Esophagus squamous epithelium (tissue), 5 donors: ENCODE measurements at places on chromosomes 5 and 9.

DNA sequence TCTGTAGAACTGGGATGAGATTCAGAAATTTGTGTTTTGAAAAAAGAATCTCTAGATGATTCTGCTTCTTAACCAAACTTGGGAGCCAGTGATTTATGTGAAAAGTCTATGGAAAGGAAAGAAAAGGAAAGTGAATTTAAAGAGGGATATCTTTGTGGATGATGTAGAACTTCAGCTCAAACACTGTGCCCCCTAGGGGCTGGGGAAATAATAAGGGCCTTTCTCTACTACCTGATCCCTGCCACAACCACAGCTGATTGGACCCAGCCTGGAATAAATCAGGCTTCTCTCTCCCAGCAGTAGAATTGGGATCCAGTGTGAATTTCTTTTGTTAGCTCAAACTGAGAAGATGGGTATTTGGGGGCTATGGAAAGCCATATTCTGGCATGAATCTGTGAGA, 155.0 kb downstream of the PRELID2 start:
- DNase-seq: no peak

DNA sequence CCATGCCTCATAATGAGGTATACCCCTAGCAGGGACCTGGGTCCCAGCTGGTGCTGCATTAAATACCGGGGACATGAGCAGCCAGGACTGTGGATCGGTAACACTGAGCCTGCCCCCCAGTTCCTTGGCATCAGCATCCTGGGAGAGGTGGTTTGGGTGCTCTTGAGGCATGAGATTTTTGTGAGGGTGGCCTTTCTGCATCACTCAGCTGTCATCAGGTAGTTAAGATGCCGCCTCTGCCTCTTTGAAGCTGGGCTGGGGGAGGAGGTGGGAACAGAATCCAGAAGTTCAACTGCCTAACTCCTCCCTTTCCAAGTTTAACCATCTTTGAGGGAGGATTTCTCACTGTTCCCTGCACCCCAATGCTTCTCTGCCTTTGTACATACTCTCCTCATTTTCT, 112.7 kb downstream of the PDZD2 start:
- no peak for DNase-seq

DNA sequence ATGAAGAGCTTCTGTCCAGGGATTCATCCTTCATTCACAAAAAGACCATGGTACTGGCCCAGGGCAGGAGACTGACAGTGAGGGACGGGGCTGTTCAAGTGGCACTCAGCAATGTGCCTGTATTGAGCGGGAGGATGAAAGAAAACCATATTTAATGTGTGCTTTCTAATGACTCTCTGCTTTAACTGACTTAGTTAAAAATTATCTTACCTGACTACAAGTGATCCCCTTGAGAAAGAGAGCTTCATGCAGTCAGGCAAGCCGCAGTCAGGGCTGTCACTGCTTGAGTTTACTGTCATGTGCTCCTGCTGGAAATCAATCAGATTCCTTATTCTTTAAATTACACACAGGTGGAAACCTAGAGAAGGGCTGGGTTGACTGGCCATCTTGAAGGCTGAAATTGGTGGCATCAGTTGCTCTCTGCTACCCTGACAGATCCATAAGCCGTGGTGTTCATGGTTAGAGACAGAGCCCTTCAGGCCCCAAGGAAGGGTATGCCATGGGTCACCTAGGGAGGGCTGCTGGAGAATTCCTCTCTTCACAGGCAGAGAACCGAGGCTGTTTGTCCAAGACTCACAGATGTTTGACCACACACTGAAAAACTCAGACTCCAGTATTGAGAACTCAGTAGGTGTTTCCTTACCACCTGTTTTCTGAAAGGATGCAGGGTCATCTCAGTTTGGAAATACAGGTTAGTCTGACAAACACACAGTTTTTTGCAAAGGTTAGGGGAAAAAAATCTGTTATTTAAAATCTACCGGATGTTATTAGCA, 70.9 kb downstream of the TRIO start:
- no peak for DNase-seq

DNA sequence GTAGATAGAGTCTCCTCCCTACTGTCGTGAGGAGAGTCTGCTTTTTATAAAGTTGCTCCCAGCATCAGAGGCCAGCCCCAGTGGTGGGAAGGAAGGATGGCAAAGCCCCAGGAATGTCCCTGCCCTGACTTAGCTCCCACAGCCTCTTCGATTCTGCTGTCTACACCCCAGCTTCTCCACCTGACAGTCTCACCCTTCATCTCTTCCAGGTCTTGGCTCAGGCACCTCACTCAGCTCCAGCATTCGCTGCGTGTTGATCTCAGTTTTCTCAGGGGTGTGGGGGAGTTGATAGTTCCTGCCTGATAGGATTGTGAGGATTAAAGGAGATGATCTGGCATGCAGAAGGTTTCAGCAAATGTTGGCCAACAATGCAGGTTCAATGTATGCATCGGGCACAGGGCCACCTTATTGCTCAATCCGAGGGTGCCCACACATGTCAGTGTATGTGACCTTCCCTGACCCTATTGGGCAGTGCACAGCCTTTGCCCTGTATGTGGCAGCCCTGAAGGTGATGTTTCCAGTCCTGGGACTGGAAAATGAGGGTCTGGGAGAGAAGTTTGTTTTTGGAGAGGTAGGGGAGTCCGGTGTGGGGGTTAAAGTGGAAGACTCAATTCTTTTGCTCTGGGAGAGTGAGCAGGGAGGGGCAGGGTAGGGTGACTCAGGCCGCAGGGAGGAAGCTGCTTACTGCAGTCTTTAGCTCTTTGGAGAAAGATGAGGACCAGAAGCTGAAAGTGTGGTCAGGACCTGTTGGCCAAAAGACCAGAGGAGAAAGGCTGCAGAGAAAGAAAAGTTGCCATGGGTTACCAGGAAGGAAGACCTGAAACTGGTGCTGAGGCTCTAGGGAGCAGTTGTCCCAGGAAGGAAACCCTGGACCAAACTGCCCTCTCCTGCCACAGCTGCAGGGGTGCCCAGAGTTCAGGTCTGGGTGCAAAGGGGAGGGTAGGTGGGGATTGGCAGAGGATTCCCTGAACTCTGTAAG, 153.2 kb downstream of the MACROH2A1 start:
- no peak for DNase-seq

GRCh38 chr5:78701795-78702410, 53.3 kb upstream of the LHFPL2 start:
- DNase-seq: no peak

- no peak for DNase-seq
Measured at GRCh38 chr5:77209495-77210090, 887 bp upstream of the PDE8B start.

- no peak for DNase-seq
Measured at GRCh38 chr9:86667307-86667706, 280.0 kb downstream of the GAS1 start.

- no peak for DNase-seq
Measured at GRCh38 chr5:36261186-36261585, 19.5 kb upstream of the NADK2 start.

GRCh38 chr5:14179446-14179845, 36.3 kb downstream of the TRIO start:
- no peak for DNase-seq

GRCh38 chr5:30121043-30121442, 1072.4 kb upstream of the CDH6 start:
- no peak for DNase-seq

DNA sequence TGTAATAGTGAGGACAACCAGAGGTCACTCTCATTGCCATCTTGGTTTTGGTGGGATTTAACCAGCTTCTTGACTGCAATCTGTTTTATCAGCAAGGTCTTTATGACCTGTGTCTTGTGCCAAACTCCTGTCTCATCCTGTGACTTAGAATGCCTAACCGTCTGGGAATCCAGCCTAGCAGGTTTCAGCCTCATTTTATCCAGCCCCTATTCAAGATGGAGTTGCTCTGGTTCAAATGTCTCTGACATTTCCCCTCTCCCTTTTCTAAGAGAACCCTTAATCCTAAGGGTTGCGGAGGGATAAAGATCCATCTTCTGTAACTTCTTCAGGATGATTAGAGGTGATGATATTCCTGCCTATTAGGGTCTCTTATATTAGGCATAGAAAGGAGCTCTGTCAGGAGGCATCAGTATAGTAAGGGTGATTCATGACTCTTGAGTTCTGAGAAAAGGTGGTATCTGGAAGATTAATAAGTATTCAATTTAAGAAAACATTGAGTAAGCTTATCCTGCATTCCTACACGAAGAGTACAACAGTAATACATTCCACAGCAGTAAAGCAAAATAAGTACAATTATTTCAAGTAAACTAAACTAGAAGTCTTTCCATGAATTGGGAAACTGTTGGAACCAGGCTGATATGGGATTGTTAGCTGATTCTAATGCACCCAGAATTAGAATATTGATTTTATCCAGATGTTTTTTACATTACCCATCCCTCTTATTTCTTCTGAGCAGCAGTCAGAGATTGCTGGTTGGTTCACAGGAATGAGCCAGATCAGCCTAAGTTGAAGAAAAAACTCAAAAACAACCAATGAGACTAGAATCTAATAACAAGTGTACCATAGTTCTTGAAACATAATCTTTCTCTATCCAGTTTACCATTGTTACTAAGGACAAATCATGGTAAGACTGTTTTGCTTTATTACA, 39.9 kb downstream of the SHC3 start:
- no peak for DNase-seq

DNA sequence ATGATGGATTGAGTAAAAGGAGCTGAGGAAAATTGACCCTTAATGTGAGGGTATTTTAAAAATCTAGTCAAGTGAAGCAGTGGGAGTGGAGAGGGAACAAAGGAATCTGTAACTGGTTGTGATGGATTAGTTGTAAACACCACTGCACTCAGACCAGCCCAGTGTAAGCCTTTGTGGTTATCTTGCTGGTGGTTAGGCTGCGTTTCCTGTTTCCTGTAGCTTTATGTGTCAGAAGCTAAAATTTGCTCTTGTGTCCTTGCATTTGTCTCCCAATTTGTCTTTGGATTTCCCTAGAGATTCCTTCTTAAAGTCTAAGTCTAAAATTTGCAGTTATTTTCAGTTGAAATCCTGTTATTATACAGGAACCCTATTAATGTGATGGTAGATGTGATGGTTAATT, 6.3 kb downstream of the IFNA21 start:
- no peak for DNase-seq

DNA sequence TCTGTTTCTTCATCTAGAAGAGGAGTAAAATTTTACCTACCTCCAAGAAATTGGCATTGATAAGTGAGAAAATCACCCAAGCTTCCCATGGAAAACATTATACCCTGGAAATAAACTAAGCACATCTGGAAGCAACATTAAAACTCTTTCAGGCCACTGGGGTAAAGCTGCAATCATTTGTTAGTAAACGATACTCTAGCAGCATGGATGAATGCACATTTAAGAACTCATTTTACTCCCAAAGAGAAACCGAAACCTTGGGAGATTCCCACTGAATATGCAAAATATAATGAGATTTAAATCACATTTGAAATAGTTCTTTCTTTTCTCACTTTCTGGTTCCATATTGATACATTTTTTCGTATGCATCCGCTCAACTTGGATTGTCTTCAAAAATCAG, 467.5 kb downstream of the EFNA5 start:
- DNase-seq: no peak

- no peak for DNase-seq
Measured at GRCh38 chr5:35543408-35543807, 74.3 kb upstream of the SPEF2 start.
